Kidney (tissue), 22 donors: ENCODE measurements at places on chromosomes 12 and 14. TPM values are rescaled to one million over a fixed set of nuclear protein-coding genes. Genes with fewer than 3 reads are reported as not detected.

KRT5 gene
- 0.69 TPM for total RNA-seq

GLIPR1L1 gene
- not detected for total RNA-seq

BMAL2 gene
- 12.8 TPM for total RNA-seq

DNA sequence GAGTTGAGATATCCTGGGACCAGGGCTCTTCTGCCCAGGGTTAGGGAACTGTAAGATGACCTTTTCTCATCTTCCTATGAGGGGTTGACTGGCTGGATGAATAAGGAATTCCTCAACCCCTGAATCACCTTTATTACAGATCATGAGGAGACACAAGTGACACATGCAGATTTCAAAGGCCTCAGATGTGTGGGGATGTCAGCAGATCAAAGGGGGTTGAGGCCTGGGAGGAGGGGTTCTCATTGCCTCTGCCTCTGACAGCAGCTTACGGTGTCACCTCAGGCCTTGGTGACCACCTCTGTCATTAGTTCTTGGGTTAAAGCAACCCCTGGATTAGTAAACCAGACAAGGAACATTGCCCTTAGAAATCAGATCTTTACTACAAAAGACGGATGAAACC, 2.1 kb upstream of the KRT72 start:
- no peak overlapping the region for H3K27ac ChIP-seq
- H3K4me3 ChIP-seq: no peak overlapping the region
- peaks cover 24% of the 10 kb centered on the region for H3K27me3 ChIP-seq
- no peak for DNase-seq
- H3K36me3 ChIP-seq: no peaks in the 10 kb centered on the region

DNA sequence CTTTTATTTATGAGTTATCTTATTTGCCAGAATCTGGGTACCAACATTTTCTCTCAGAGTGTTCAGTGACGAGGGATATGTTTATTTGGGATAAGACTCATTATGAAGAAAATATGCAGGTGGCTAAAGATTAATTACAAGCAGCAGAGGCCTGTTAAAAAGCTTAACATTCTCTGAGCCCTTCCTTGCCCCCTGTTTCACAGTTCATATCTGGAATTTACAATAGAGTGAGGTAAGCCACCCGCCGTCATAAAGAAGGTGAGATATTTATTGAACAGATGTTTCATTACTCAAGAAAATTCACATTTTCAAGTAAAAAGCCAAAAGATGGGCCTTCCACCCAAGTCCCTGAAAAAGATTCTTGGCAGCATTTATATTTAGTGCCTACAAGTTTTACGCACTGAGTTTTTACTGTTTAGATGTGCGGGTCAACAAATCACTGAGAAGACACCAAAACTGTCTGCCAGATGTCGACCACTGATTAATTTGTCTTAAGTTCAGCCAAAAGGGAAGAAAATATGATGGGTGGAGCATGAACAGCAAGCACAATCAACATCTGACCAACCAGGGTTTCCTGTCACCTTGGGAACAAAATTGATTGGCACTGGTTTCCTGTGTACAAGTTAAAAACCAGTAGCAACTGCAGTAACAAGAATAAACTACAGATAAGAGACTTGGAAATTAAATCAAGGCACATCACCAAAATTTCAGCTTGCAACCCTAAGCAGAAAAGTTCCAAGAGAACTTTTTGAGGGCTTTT, 85.5 kb upstream of the PTPRB start:
- no peaks in the 10 kb centered on the region for H3K27me3 ChIP-seq
- H3K4me1 ChIP-seq: no peaks in the 10 kb centered on the region
- H3K27ac ChIP-seq: peak overlapping the region; percentile 51
- DNase-seq: no peak

- no peaks in the 10 kb centered on the region for H3K4me1 ChIP-seq
- H3K4me3 ChIP-seq: no peak overlapping the region
- no peak overlapping the region for H3K27ac ChIP-seq
- H3K36me3 ChIP-seq: no peaks in the 10 kb centered on the region
- DNase-seq: no peak
- no peaks in the 10 kb centered on the region for H3K27me3 ChIP-seq
These were observed 27.6 kb downstream of the CACNA2D4 start for GRCh38 chr12:1890810-1891209.

GRCh38 chr14:61719344-61720293, 24.3 kb downstream of the HIF1A start:
- no peak overlapping the region for H3K4me3 ChIP-seq
- peaks cover 4% of the 10 kb centered on the region for H3K36me3 ChIP-seq
- H3K4me1 ChIP-seq: peaks cover 23% of the 10 kb centered on the region
- peak overlapping the region; percentile 2 for H3K27ac ChIP-seq

- no peak for DNase-seq
- peaks cover 3% of the 10 kb centered on the region for H3K4me1 ChIP-seq
- H3K27ac ChIP-seq: no peak overlapping the region
- no peaks in the 10 kb centered on the region for H3K27me3 ChIP-seq
- H3K4me3 ChIP-seq: no peak overlapping the region
These were observed 1.3 kb downstream of the GPN3 start for GRCh38 chr12:110466791-110467190.

GRCh38 chr12:93177208-93178153, 200.2 kb upstream of the NUDT4 start:
- H3K4me3 ChIP-seq: no peak overlapping the region
- H3K27me3 ChIP-seq: no peaks in the 10 kb centered on the region
- no peaks in the 10 kb centered on the region for H3K4me1 ChIP-seq
- no peak overlapping the region for H3K27ac ChIP-seq
- no peak for DNase-seq

GRCh38 chr14:56004786-56005185, 113.4 kb upstream of the PELI2 start:
- H3K4me1 ChIP-seq: no peaks in the 10 kb centered on the region
- no peaks in the 10 kb centered on the region for H3K36me3 ChIP-seq
- peak overlapping the region; percentile 3 for H3K27ac ChIP-seq
- peak; percentile 60 for DNase-seq
- H3K4me3 ChIP-seq: peak overlapping the region; percentile 30
- H3K27me3 ChIP-seq: no peaks in the 10 kb centered on the region

DNA sequence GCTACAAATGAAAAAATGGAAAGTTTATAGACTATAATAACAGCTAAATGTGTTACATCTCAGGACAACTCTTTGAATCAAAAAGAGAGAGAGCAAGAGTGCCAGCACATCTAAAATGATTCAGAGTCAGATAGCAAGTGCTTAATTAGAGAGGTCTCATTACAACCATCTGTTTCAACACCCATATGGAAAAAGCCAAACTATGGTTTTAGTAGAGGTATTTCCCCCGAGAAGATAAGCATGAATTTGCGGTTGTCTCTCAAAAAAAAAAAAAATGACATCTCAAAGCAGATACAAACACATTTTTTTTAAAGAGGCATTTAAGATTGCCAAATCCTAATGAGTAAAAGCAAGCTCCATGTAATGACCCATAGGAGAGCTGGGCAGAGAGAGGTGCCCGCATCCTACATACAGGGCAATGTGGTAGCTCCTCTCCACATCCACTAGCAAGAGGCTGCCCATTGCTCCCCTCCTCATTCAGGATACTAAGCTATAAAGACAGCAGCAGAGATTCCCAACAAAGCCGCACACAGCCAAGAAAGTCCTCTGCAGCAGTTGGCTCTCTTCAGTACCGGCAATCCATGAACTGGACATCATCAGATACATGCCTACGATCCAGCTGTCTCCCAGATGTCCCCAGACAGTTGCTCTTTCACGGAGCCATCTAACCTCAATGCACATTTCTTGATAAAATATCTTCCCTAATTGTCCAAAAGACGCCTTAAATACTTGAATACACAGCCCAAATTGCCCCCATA, 100.4 kb downstream of the EFCAB11 start:
- no peaks in the 10 kb centered on the region for H3K36me3 ChIP-seq
- no peak overlapping the region for H3K27ac ChIP-seq
- DNase-seq: no peak
- H3K27me3 ChIP-seq: no peaks in the 10 kb centered on the region
- H3K4me3 ChIP-seq: no peak overlapping the region
- H3K4me1 ChIP-seq: no peaks in the 10 kb centered on the region

DNA sequence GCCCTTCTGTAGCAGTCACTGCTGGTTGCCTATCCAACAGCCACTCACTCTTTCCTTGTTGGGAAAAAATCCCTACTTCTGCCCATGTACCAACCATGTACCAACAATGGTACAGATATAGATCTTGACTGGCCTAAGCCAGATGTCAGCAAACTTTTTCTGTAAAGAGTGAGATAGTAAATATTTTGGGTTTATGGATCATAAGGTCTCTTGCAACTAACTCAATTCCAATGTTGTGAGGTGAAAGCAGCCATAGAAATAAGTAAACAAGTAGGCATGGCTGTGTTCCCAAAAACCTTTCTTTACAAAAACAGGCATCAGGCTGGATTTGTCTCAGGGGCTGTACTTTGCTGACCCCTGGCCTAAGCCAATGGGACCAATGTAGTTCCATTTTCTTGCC, 73.5 kb downstream of the ARMH4 start:
- DNase-seq: no peak
- no peaks in the 10 kb centered on the region for H3K27me3 ChIP-seq
- no peak overlapping the region for H3K27ac ChIP-seq
- no peaks in the 10 kb centered on the region for H3K4me1 ChIP-seq
